ENCODE measurements at places on chromosomes 2 and 18.

- no peak for DNase-seq
These were observed 12.0 kb downstream of the SIGLEC15 start for GRCh38 chr18:45837283-45838070.

- DNase-seq, result no peak
These were observed 697 bp downstream of the ITGA4 start for GRCh38 chr2:181457741-181458425.

DNA sequence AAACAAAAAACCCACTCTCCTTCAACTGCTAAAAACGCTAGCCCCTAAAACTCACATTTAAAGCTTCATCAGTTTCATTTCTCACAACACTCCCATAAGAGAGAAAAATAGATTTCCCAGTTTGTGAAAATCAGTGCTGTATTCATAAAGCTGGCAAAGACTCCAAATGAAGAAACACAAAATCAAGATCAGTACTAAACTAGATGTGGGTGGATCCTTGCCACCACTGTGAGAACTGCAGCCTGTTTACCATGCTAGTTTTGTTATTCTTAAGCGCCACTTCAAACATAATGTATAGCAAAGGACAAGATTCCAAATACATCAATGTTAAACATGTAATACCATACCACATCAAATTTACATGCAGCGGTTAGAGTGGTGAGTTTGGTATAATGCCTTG is 104.5 kb upstream of the CCDC150 start:
- no peak for DNase-seq

- DNase-seq, result no peak
These were observed 833.7 kb upstream of the CHAC2 start for GRCh38 chr2:52933878-52934277.

DNA sequence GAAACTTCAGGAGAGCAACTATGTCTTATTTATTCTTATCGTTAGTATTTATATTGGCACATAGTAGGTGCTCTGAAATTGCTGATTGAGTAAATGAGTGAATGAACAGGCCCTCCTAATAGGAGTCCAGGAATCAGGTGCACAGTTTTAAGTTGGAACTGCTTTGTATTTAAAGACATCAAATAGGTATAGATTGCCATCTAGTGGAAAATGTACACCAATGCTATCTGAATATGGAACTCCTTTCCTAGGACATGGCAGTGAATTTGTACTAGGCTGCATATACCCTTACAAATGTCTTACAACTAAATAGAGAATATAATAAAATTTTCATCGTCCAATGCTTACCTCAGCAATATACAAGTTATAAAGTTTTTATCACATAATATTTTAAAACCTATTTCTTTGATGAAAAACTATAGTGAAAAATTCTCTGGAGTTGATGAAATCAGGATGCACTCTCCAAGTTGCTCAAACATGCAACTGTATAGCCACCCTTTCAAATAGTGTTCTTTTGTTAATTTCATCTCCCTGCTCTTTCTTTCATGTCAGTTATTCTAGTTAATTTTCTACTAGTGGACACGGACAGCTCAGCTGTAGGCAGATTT is 318.9 kb upstream of the SYT4 start:
- DNase-seq, result no peak

GRCh38 chr18:3584266-3584861 is 134.4 kb downstream of the TGIF1 start:
- DNase-seq, result no peak

DNA sequence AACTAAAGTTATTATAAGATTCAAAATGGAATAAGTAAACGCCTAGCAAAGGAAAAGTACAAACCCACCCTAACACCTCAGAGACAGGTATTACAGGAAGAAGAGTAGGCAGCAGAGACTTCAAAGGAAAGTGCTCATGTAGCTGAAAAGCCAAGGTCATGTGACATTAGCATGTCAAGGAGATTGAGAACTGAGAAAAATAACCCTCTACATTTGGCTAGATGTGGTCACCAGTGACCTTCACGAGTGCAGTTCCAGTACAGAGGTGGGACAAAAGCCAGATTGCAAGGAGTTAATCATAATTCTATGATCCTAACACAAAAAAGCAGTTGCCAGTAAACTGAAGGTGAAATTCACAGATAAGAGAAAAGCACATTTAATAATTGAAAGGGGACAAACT is 252.7 kb downstream of the ZEB2 start:
- no peak for DNase-seq

DNA sequence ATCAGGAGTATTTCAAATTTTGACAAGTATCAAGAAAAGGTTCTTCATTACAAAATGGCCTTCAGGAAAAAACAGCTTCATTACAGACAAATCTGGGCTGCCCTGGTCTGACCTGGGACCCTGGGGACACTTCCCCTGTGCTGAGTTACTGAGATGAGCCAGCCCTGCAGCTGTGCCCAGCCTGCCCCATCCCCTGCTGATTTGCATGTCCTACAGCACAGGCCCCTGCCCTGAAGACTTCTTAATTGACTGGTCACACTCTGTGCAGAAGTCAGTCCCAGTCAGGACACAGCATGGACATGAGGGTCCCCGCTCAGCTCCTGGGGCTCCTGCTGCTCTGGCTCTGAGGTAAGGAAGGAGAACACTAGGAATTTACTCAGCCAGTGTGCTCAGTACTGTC is 235.1 kb downstream of the ANKRD36B start:
- DNase-seq, result no peak

GRCh38 chr2:200506679-200507078 is 3.2 kb downstream of the KCTD18 start:
- no peak for DNase-seq

DNA sequence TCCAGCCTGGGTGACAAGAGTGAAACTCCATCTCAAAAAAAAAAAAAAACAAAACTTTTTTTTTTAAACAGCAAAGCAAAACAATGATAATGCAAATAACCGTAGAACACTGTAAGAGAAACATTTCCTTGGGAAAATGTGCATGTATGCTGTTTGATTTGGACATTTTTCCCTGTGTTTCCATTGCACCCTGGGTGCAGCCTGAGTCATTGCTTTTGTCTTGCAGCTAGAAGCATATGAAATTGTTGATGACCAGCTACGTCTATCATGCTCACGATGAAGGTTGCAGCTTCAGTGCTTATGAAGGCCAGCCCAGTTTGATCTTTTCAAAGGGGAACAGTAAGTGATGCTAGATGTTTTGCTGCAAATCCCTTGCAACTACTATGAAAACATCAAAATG is 41.5 kb downstream of the MOGAT1 start:
- DNase-seq, result no peak

DNA sequence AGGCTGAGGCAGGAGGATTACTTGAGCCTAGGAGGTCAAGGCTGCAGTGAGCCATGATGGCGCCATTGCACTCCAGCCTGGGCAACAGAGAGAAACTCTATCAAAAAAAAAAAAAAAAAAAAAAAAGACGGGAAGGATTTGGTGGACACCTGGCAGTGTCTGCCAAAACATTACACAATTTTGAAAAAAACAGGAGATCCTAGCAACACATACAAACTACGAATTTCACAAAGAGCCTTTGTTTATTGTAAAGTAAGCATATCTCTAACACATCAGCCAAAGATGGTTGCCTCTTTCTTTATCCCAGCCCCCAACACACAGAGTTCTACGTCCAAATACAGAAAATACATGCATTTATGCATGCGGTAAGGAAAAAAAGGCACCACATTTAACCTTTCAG is 7.6 kb downstream of the GPR45 start:
- DNase-seq, result no peak

- DNase-seq, result no peak
These were observed 10.4 kb downstream of the FIGLA start for GRCh38 chr2:70779911-70780545.

GRCh38 chr2:74542978-74543377 is 10.8 kb downstream of the LOXL3 start:
- DNase-seq, result no peak

GRCh38 chr2:239295377-239296019 is 105.3 kb downstream of the HDAC4 start:
- peak; percentile 24 for DNase-seq
